Transverse colon (tissue), 4 donors: ENCODE measurements at places on chromosomes 5 and 9. TPM values are rescaled to one million over a fixed set of nuclear protein-coding genes. Genes with fewer than 3 reads are reported as not detected.

The TMEM252 gene
- total RNA-seq, result not detected

The NUTM2F gene
- total RNA-seq, result not detected

The LPAR1 gene
- 27.1 TPM for total RNA-seq

The KIF24 gene
- total RNA-seq, result 6.8 TPM

The CPEB4 gene
- total RNA-seq, result 34.5 TPM

The LHX3 gene
- not detected for total RNA-seq

The INSL4 gene
- not detected for total RNA-seq

The SLC6A3 gene
- total RNA-seq, result not detected

The NEUROG1 gene
- not detected for total RNA-seq

The TAS2R1 gene
- total RNA-seq, result not detected

The IL17B gene
- total RNA-seq, result not detected

The CDKN2B gene
- total RNA-seq, result 36.8 TPM

The FBXL7 gene
- 5.7 TPM for total RNA-seq

The SURF2 gene
- total RNA-seq, result 19.5 TPM

The KIF27 gene
- 3.8 TPM for total RNA-seq

The OTP gene
- not detected for total RNA-seq

DNA sequence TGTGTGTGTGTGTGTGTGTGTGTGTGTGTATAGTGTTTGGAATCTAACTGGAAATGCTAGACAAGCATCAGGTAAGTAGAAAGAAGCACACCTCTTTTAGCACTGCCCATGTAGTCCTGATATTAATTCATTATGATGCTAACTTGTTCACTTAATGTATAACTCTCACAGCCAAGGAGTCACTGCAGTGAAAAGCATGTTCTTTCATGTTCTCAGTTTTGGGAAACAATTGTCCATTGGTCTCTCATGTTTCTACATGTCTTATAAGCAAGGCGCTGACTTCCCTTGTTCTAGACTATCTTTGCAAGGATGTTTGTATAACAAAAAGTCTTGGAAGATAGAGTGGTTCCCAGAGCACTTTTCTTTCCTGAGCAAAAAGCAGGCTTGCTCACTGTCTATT is 148.8 kb upstream of the TNPO1 start:
- no peak for DNase-seq

- DNase-seq, result no peak
These were observed 75.0 kb upstream of the FCN1 start for GRCh38 chr9:134992755-134993124.

DNA sequence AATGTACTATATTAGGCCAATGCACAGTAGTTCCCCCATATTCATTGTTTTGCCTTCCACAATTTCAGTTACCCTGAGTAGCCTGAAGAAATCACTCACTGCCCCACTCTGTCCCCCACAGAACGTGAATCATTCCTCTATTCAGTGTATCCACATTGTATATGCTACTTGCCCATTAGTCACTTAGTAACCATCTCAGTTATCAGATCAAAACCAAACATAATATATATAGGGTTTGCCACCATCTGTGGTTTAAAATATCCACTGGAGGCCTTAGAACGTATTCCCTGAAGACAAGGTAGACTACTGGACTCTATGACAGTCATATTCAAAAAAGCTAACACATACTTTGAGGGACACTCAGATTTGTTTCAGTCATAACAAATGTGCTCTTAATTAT is 465.7 kb upstream of the RGMB start:
- no peak for DNase-seq

- peak; percentile 70 for DNase-seq
These were observed 192.4 kb downstream of the MEF2C start for GRCh38 chr5:88690409-88691229.

- DNase-seq, result no peak
These were observed 23.2 kb downstream of the TEX53 start for GRCh38 chr9:114634387-114634786.

DNA sequence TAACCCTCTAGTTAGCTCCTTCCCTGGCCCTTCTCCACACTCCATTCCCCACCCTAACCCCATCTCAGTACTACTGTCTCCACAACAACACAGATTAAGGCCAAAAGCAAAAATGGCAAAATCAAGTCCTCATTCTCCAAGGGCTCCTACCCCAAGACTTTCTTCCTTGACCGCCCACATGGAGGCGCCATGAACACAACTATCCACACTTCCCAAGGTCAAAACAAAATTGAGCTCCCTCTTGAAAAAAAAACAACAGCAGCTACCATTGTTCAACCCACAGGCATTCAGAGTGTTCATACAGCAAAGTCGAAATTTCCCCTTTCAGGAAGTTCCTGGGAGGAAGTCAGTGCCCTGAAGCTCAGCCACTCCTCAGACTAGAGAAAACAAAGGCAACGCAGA is 54.4 kb downstream of the GNAQ start:
- DNase-seq, result peak; percentile 66

DNA sequence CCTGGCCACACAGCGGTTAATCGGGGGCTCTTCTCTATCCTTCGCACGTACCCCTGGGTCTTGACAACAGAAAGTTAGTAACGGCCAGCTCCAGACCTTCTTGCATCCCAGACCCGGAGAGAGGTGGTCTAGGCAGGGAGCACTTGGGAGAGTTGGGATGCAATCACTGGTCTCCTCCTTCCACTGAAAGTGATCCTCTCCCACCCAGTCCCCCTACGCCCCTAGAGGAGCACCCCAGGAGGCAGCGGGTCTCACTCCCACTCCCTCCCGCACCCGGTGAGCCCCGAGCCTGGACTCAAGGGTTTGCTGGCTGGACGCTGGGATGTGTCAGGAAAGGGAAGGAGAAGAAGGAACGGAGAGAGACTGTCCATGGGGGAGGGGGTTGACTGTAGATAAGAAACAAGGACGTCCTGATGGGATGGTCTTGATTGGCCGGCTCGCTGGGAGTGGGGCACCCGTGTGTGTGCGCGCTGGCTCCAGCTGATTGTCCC is 2.0 kb downstream of the RORB start:
- no peak for DNase-seq

GRCh38 chr9:38694676-38695075 is 25.3 kb downstream of the FAM240B start:
- no peak for DNase-seq

DNA sequence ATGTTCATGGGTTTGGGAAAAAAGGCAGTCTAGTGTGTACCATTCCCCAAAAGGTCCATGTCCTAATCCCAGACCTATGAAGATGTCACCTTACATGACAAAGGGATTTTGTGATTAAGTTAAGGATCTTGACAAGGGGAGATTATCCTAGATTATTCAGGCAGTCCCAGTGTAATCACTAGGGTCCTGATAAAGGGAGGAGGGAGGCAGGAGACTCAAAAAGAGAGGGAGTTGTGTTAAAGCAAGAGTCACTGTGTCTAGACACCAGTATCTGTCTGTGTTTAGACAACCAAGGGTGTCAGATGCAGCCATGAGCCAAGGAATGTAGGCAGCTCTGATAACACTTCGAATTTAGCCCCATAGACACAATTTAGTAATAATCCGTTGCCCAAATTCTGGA is 49.5 kb downstream of the DPYSL3 start:
- no peak for DNase-seq

DNA sequence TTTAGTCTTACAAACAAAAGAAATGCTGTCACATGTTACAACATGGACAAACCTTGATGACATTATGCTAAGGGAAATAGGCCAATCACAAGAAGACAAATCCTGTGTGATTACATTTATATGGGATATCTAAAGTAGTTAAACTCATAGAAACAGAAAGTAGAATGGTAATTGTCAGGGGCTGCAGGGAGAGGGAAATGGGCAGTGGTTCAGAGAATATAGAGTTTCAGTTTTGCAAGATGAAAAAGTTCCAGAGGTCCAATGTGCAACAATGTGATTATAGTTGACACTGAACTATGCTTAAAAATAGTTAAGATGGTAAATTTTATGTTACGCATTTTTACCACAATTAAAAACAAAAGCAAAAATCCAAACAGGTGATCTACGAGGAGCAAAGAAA is 265.5 kb downstream of the NDUFS4 start:
- DNase-seq, result no peak

- DNase-seq, result peak; percentile 95
These were observed at the start of gene WHRN for GRCh38 chr9:114505187-114506081. WHRN (minus strand) TSS chr9:114505473; CDS start chr9:114504801, 672 bp downstream.

GRCh38 chr5:138960145-138960692 is 85.1 kb upstream of the LRRTM2 start:
- no peak for DNase-seq

GRCh38 chr9:123642291-123643278 is 286.6 kb downstream of the CRB2 start:
- peak; percentile 73 for DNase-seq

GRCh38 chr5:1926071-1926440 is 43.3 kb upstream of the IRX4 start:
- DNase-seq, result no peak

- DNase-seq, result no peak
These were observed 677.1 kb upstream of the CHD1 start for GRCh38 chr5:99605904-99606303.

- no peak for DNase-seq
These were observed 19.5 kb downstream of the MEF2C start for GRCh38 chr5:88863523-88863922.

GRCh38 chr5:83015676-83016075 is 61.5 kb downstream of the TMEM167A start:
- DNase-seq, result no peak

GRCh38 chr5:146944764-146945616 is 66.4 kb upstream of the PPP2R2B start:
- no peak for DNase-seq

DNA sequence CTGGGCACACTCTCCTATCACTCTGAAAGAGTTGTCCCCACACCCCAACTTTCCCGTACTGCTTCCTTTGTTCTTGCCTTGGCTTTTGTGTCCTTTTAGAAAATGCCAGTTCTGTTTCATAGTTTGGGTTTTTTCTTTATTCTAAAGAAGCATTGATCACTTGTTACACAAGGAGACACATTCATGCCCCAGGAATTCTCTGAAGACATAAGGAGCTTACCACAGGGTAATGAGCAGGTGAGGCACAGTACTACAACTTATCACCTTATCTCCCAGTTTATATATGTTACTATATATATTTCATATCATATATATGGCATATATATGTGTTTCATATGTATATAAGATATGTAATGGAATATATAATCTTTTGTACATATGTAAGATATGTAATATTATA is 6.5 kb upstream of the SSBP2 start:
- no peak for DNase-seq

GRCh38 chr5:124634741-124635323 is 111.6 kb downstream of the ZNF608 start:
- DNase-seq, result no peak

- DNase-seq, result no peak
These were observed 1356.8 kb upstream of the ACO1 start for GRCh38 chr9:31027678-31028077.

DNA sequence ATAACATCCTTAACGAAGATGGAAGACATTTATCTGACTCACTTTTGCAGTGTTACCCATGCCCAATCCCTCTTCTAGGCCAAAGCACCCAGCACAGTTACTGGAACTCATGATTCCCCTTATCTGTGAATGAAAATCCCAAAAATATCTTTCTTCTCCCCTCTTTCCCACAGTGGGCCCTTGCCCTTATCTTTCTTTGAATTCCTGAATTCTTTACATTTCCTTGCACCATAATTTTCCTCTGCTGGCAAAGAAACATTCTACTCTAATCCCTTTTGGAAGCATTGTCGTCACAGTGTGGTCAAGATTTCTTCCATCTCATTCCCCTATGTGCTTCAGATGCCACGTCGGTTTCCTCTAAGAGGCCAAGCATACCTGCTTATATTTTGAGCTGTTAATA is 135.9 kb upstream of the LIFR start:
- DNase-seq, result no peak

DNA sequence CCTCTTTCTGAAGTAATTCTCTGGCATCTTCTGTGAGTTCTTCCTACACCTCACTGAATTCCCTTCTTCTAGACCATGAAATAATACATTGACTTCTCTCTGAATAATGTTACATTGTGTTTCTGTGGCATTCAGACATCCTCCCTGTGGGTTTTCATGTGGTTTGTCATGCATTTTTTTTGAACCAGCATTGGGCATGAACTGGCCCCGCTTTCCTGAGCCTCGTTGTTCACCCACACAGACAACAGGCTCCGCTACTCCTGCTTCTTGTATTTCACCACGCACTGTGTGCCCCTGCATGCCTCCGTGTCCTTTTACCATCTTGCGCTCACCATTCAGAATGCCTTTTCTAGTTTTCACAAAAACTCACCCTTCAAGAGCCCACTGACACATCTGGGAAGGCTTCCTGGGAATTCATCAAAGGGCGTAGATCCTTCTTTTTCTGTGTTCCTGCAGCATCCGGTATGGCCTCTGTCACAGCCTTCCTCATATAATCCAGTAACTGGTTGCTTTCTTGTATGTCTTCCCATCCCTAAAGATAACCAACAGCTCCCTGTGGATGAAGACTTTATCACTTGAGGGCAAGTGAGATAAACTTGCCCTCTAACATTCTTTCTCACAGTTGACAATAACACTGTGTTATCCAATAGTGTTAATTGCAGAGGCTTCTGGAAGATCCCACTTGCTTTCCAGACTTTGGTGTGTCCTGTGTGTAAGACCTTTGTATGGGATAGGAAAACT is 51.5 kb upstream of the ADAMTSL1 start:
- DNase-seq, result no peak

DNA sequence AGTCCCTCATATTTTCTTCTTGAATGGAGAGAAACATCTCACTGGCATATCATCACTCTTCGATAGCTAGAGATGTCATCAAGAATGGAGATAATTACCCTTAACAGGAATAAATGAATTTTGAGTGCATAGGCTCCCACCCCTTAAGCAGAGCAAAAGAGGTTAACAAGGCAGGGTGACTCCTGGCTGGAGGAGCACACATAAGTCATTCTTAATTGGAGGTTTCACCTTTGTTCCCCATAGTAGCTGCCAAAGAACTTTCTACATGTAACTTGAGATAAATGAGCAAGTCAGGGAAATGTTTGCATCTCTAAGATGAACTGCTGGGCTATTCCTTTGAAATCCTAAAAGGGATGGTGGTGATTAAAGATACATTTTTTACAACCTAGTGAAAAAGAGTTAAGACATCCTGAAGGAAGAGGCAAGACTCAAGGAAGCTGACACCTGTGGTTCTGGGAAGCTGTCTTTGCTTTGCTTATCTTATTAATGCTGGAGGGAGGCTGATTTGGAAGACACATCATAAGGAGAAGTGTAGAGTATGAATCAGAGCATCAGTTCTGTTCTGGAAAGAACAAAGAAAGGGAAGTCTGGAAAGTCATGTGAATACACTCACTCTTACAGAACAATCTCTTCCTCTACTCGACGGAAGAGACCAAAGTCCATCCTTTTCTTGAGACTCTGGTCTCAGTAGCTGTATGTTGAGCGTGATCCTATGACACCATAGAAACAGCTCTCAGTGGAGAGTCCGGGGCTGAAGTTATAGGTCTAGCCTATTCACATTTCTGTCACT is 326.3 kb downstream of the OSTF1 start:
- no peak for DNase-seq

- no peak for DNase-seq
These were observed 96.3 kb downstream of the ZNF608 start for GRCh38 chr5:124650147-124650561.

- DNase-seq, result no peak
These were observed 255.6 kb upstream of the IZUMO3 start for GRCh38 chr9:24801344-24801743.

- DNase-seq, result no peak
These were observed 12.3 kb upstream of the FCHSD1 start for GRCh38 chr5:141663506-141663905.
